ENCODE measurements at places on chromosomes 6 and 20.
A peak's percentile ranks its signal among the peaks of the same experiment; 100 is the strongest.

- DNase-seq: no peak
These were observed 6.4 kb downstream of the SLC22A2 start for GRCh38 chr6:160252073-160252813.

GRCh38 chr20:16308754-16309153 is 264.5 kb downstream of the KIF16B start:
- DNase-seq: no peak

DNA sequence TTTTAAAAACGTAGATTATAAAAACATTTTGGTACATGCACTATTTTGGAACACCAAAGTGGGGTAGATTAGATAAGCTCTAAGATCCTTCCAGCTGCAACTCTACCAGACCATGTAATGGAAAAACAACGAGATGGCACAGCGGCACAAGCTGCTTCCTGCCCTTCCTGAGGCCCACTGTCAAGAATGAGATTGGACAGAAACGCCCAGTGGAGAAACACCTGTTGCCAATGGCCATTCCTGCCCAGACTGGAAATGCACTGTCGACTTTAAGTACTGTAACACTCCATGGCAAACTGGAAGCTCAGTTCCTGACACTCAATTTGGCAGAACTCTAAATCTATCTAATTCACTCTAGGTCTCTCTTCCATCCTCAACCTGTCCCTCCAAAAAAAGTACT is 21.4 kb downstream of the EDEM2 start:
- DNase-seq: no peak

DNA sequence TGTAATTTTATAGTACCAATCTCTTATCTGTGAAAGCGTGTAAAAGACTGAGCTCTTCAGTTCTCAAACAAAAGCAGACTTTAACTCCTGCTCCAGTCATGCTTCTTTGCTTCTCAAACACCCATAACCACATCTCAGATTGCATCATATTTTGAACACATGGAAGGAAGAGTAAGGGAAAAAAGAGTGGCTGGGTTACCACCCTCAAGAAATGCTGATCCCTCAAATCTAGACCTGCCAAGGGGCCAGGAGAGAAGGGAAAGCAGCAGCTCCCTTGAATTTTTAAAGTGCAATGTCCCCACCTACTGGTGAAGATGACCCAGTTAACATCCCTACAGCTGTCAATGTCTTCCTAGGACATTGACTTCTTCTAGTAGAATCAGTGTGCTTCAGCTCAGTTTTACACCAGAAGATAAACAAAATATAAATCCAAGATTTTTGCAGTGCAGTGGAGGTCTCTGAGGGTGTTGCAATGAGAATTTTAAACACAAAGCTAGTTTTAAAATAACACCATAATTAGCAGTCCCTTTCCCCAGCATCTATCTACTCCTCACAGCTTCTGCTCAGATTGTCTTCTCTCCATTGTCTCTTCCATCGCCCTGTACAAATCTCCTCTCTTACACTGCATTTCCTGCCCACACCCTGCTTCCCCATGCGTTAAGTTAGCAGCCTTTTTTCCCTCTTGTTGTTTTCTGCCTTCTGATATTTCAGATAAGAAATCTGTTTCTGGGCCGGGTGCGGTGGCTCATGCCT is 22.6 kb upstream of the HLA-DQB2 start:
- peak; percentile 27 for DNase-seq

GRCh38 chr20:59666586-59666985 is 62.2 kb downstream of the PHACTR3 start:
- DNase-seq: no peak

- DNase-seq: no peak
These were observed 14.2 kb upstream of the FOXC1 start for GRCh38 chr6:1595271-1596087.

GRCh38 chr20:7723284-7723683 is 217.0 kb downstream of the HAO1 start:
- no peak for DNase-seq

- no peak for DNase-seq
These were observed 11.5 kb upstream of the CST3 start for GRCh38 chr20:23649242-23649641.

DNA sequence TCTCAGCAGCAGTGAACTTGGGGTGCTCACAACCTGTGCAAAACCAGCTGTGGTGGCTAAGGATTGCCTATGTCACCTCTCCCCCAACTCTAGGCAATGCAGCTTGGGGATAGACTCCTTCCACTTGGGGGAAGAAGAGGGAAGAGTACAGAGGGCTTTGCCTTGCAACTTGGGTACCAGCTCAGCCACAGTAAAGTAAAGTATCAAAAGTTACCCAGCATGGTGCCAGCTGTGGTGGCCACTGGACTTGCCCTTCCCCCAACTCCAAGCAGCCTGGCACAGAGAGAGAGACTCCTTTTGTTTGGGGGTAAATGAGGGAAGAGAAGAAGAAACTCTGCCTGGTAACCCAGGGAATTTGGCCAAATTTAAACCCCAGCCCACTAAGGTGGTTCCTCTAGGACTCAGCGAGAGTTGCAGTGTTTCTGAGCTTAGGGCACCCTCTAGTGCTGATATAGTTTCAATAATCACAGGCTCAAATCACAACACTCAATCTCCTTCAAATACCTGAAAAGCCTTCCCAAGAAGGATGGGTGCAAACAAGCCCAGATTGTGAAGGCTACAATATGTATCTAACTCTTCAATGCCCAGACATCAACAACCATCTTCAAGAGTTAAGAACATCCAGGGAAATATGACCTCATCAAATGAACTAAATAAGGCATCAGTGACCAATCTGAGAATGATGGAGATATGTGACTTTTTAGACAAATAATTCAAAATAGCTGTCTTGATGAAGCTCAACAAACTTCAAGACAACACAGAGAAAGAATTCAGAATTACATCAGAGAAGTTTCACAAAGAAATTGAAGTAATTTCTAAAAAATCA is 7.6 kb upstream of the DEFB129 start:
- no peak for DNase-seq

DNA sequence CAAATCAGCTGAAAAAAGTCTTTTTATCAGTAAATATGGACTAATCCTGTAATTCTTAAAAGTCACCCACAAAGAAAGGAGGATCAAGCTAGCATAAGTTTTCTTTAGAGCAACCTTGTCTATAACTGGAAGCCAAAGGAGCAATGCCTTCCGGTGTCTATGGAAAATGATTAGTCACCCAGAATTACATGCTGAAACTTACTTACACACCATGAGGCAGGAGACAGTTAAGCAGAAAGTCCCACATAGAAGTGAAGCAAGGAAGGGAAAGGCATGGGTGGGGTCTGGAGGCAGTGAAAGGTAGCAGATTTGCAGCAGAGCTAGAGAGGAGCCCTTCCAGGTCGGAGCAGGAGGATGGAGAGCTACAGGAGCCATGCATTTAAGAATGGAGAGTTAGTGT is 153.7 kb upstream of the RIPOR2 start:
- DNase-seq: no peak

- DNase-seq: no peak
These were observed 202.0 kb downstream of the RNGTT start for GRCh38 chr6:88761237-88762031.

DNA sequence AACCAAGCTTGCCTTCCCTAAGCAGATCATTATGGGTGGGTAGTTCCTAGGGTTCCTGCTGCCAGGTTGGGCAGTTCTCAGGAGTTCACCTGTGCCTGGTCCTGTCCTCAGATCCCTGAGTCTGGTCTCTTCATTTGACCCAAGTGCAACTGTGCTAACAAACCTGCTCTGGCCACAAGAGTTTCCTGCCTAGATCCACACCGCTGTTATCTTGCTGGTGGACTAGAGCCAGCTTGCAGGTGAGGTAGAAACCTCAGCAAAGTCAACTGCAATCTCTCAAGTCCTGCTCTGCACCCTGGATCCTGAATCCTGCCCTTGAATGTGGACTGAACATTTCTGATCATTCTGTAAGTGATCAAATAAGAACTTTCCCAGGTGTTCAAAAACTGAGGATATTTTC is 191.8 kb upstream of the LRFN2 start:
- DNase-seq: no peak

DNA sequence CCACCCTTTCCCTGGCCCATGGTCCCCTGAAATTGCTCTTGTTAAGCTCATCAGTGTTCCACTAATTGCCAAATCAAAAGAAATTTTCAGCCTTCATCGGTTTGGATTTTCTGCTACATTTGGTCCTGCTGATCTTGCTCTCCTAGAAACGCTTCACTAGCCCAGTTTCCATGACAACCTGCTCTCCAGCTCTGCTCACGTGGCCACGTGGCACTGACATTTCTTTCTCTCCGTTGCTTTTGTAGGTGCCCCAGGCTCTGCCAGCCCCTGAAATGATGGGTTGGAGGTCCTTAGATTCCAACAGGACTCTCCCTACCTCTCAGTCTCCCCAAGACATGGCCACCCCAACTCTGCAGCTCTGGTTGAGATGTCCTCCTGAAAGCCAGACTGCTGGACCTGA is 45.8 kb upstream of the NNAT start:
- no peak for DNase-seq

GRCh38 chr6:37705239-37706051 is 7.8 kb upstream of the MDGA1 start:
- DNase-seq: peak; percentile 73

- DNase-seq: no peak
These were observed 709 bp upstream of the ZNF76 start for GRCh38 chr6:35258858-35259193.

- no peak for DNase-seq
These were observed 75.7 kb downstream of the SYNDIG1 start for GRCh38 chr20:24545168-24545567.

DNA sequence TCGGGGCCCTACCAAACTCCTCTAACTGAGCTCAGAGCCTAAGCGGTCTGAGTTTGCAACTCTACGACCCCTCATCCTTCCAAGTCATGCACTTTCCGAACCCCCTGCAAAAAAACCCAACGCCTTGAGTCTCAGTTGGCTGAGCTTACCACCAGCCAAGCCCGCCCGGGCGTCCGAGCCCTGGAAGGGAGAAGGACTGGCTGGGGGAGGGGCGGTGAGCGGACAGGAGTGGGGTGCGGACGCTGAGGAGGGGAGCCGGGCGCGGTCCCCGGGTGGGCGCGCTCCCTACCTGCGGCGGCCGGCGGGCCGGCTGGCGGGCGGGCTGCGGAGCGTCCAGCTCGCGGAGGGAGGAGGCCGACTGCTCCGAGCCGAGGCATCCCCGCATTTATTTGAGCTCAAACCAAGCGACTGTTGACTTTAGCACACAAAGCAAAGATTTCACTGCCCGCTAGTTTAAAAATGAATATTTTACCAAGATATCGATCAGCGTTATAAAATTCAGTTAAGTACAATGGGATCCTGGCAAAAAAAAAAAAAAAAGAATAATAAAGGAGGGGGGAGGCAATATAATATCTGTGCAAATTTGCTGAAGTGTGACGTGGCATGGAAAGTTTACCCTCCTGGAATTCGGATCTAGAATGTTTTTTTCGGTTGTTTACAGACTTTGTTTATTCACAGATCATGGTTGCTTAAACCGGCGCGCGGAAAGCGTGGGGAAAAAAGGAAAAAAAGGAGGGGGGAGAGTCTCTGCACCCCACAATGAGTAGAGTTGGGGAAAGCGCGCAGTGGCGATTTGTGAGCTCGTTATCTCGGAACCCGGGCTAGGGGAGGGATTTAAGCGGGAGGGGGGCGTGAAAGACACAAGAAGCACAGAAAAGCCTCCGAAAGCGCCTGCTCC is 5.9 kb downstream of the FOXA2 start:
- no peak for DNase-seq

DNA sequence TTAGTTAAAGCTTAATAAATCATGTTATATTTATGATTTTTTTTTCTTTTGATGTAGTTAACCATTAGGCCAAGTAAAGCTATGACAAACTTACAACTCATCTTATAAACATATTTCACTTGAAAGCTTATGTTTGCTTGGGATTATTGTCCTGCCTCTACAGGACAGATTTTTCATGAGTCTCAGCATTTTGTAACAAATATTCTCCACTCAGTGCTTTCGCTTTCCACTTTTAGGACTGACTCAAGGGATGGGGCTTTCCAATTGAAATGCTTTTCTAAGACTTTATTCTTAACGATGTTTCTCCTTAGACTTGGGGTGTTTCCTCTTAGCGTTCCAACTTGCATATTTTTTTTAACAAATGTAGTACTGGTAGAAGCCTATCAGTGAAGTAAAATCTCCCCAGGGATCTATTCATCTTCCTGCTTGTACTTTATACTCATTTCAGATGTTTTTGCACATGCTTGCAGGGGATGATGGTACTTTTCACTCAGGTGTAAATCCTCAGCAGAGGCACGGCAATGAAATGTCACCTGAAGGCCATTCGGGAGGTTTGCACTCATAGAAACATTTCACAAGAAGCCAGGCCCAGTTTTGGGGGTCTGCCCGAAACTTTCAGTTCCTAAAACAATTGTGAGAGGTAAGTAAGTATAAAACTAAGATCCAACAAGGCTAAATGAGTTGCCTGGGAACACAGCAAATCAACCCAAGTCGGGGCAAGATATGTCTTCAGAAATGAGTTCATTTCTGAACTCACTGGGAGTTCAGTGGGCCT is 298.1 kb upstream of the FOXQ1 start:
- no peak for DNase-seq

DNA sequence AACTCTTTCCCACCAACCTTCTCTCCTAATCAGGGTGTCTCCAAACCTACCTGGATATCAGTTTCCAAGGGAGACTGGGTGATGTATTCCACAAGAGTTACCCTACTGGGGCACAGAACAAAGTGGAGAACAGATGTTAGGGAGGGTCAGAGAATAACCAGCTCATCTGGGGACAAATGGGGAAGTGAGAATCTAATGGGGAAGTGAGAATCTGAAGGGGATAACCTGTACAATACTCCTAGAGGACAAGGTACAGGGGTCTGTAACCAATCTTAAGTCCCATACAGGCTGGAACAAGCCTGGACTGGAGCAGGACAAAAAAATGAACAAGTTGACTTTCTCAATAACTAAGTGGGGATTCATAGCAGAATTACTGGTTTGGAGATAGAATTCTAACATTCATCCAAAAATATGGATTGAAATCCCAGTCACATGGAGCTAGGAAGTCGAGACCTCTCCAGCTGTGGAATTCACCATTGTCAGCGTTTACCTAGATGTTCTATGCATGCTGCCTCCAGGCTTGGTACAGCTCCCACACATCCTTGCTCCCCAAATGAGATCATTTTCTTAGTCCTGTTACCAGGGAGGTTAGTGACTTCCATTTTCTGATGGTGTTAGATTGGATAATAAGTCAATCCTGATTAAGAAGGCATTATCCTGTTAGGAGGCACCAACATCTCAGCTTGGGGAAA is 214.8 kb upstream of the MOCS1 start:
- DNase-seq: no peak

- no peak for DNase-seq
These were observed 14.3 kb upstream of the PIM1 start for GRCh38 chr6:37155394-37156312.

DNA sequence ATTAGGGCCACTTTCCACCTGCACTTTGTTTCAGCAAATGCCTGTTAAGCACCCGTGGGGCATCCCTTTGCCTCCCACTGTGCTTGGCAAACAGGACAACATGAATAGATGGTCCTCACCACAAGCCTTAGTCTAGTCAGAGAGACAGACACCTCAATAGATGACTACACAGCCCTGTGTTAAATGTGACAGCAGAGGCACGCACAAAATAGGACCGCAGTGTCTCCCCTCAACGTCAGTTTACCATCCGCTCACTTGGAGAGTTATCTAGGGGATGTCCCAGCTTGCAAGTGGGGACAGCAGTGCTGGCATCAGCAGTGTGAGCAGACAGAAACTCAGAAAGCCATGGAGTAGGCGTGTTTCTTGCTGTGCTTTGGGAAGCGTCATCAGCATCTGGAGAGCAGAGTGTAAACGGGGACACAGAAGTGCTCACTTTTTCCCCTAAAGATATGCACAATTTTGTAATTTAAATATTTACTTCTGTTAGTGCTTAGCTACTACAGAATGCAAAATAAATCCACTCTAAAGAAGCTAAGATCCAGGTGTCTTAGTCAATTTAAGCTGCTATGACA is 66.0 kb upstream of the TXNDC5 start:
- no peak for DNase-seq

GRCh38 chr20:63787302-63787701 is 43.8 kb downstream of the ZBTB46 start:
- DNase-seq: no peak

Data from central memory CD4-positive, alpha-beta T cell (primary cell).